Activated naive CD8-positive, alpha-beta T cell treated with anti-CD3 and anti-CD28 coated beads, Interleukin-2, amount 10 ng/mL, durations not matched to agents 7 days and 5 days (primary cell): ENCODE measurements at places on chromosomes 6 and 20. TPM values are rescaled to one million over a fixed set of nuclear protein-coding genes. Genes with fewer than 3 reads are reported as not detected.

DNA sequence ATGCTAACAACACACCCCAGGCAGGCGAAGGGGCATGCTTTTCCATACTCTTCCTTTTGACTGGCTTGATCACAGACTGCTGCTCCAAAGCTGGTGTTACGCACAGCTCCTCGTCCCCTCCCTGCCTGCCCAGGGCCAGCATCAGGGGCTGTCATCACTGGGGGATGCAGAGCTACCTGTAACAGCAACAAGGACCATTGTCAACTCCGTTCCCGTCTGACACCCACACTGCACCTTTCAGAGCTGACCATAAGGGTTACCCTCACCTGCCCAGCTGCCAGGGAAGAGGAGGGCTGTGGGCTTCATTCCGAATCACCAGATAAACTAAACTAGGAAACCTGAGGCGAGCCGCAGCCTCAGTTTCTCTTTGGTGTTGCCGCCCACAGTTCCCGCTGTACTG, 15.4 kb downstream of the NQO2 start:
- no peaks in the 10 kb centered on the region for H3K27me3 ChIP-seq
- peaks cover 11% of the 10 kb centered on the region for H3K4me1 ChIP-seq
- H3K36me3 ChIP-seq = peaks cover 56% of the 10 kb centered on the region

DNA sequence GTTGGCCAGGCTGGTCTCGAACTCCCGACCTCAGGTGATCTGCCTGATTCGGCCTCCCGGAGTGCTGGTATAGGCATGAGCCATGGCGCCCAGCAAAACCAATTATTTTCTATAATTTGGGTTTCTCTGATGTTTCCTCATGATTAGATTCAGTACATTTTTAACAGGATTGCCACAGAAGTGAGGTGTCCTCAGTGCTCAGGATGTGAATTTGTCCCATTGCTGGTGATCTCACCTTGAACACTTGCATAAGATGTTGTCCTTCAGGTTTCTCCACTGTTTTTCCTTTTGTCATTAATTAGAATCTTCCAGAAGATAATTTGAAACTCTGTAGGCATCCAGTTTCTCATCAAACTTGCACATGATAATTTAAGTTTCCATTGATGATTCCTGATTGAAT, 45.4 kb upstream of the RPL7L1 start:
- H3K36me3 ChIP-seq = peaks cover 19% of the 10 kb centered on the region
- no peaks in the 10 kb centered on the region for H3K27me3 ChIP-seq
- no peaks in the 10 kb centered on the region for H3K4me1 ChIP-seq
- no peak for DNase-seq

DNA sequence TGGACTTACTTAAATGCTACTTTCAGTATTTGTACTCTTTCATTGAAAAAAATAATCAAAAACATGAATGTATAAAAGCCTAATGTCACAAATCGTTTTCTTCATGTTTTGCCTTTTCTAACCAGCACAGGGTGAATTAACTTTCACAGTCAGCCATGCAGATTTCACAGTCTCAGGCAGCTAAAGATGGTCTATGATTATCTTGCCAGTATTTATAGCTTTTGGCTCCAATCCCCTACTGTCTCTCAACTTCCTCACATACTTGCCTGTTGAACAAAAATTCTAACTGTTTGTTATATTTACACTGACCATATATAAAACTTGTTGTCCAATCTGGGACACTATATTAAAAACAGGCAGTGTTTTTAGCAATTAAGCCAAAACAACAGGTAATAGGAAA, 358.2 kb downstream of the ARHGAP18 start:
- no peak overlapping the region for H3K27ac ChIP-seq
- H3K27me3 ChIP-seq = peaks cover 15% of the 10 kb centered on the region
- H3K4me3 ChIP-seq = no peak overlapping the region
- no peak for DNase-seq
- H3K4me1 ChIP-seq = no peaks in the 10 kb centered on the region
- H3K36me3 ChIP-seq = no peaks in the 10 kb centered on the region

DNA sequence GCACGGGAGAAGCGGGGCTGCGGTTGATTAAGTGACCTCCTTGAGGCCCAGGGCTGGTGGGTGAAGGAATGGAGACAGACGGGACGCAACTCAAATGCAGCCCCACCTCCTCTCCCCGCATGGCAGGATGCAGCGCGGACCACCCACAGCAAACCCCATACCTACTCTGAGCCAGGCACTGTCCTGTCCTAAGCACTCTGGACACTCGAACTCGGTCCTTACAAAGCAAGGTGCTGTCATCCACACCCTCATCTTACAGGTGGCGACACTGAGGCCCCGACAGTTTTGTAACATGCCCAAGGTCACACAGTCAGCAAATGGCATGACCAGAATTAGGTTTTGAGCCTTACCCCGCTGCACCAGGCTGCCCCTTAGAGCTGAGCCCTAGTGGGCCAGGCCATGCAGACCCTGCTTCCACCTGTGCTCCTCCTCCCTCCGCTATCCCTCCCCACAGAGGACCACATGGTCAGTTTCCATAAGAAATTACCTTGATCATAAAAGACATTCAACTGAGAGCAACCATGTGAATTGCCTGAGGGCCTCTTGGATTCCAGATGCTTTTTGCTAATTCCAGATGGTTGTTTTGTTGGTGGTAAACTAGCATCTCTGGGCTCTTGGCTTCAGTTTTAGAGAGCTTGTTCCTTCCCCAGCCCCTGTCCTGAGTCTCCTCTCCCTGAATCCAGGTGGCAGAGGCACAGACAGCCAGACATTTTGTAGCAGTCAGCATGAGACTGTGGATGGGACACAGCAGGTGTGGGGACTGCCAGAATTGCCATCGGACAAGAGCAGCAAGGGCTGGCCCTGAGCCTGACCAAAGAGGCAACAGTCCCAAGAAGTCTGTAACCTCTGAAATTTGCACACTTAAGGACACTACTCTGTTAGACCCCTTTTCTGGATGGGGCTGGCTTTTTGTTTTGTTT, 171.9 kb upstream of the PMEPA1 start:
- DNase-seq = no peak
- no peaks in the 10 kb centered on the region for H3K36me3 ChIP-seq
- no peak overlapping the region for H3K4me3 ChIP-seq

DNA sequence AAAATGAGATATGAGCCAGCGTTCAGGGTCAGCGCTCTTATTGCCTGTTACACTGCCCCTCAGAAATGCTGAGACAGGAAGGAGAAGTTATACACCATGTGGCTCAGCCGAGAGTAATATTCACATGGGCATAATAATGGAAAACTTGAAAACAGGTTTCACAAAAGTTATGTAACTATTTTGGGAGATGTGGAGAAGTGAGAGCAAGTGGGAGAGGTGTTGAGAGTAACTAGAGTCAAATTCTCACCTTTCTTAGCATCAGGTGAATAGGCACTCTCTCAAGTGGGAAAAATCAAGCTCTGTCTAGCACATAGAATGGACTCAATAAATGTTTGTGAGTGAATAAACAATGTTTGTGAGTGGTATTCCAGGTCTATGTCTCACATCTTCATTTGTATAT, 94.5 kb downstream of the TBX18 start:
- H3K36me3 ChIP-seq = no peaks in the 10 kb centered on the region
- no peak overlapping the region for H3K4me3 ChIP-seq
- H3K27me3 ChIP-seq = no peaks in the 10 kb centered on the region
- H3K4me1 ChIP-seq = no peaks in the 10 kb centered on the region

DUSP22 gene
- 50.4 TPM for total RNA-seq
